Memory B cell (primary cell): ENCODE measurements at places on chromosomes 3 and 15.

DNA sequence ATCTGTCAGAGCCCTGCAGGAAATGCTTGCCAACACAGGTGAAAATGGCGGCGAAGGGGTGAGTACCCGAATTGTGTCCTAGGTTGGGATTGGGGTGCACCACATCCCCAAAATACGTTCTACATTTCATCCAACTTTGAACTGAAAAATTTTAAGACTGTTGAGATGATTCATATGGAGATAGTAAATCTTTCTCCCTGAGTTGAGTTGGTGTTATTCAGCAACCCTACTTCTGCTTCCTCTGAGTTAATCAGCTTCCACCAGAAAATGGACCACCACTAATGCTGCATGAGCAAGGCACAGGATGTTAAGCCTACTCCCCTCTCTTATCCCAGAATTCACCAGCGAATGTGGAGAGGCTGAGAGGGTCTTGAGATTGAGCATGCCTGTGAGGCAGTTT is 192.9 kb downstream of the RYR3 start:
- no peak for DNase-seq

- no peak for DNase-seq
These were observed 34.2 kb downstream of the BCL2L10 start for GRCh38 chr15:52078197-52078875.

DNA sequence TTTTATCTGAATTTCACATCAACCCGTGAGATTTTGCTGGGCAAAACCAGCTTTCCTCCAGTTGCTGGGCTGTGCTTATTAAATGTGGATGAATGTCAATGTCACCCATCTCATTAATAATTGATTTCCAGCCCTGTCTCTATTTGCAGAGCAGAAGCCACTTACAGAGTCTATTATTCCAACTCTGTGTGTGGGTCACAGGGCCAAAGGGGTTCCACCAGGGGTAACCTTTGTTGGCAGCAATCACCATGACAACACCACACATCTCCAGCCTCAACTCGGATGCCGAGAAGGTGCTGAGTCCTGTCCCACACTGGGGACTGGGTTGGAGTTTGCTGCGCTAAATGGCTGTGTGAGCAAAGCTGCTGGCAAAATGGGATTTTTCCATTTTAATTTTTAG is 51.1 kb upstream of the WNT5A start:
- DNase-seq: no peak

DNA sequence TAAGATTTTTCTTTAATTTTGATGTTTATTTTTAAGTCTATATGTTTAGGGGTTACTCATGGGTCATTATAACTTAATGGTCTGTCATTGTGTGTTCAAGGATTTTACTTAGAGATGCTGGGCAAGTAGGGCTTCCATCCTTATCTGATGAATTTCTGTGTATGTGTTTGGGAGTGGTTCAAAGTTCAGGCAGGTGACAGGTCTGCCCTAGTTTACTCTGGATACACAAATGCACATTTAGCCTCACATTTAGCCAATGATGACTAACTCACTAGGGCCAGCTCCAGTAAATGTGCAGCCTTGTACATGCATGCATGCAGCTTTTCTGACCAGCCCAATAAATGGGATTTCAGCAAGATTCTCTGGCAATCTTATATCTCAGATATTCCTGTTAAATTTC is 554.1 kb downstream of the SI start:
- DNase-seq: no peak

- DNase-seq: no peak
These were observed 33.9 kb downstream of the SMAD6 start for GRCh38 chr15:66735909-66736305.

GRCh38 chr15:67097930-67098740 is 32.7 kb downstream of the SMAD3 start:
- no peak for DNase-seq

- no peak for DNase-seq
These were observed 850.8 kb upstream of the ROBO1 start for GRCh38 chr3:80618295-80619256.

GRCh38 chr3:182451871-182452270 is 341.4 kb upstream of the ATP11B start:
- DNase-seq: no peak

DNA sequence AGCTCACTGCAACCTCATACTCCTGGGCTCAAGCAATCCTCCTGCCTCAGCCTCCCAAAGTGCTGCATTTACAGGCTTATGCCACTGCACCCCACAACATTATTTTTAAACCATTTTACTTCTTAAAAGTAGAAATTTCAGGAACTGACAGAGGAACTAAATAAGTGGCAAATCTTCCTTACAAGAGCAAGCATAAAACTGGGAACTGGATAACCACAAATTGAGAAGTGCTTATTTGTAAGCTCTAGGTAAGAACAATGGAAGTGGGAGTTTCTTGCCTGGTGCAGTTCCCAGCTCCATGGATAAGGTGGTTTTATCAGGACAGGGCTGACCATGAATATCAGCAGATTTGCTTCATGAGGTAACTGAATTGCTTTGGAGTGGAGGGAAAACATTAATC is 655.2 kb downstream of the DIPK2A start:
- no peak for DNase-seq

GRCh38 chr15:65184305-65184867 is 756 bp downstream of the CLPX start:
- peak; percentile 43 for DNase-seq

DNA sequence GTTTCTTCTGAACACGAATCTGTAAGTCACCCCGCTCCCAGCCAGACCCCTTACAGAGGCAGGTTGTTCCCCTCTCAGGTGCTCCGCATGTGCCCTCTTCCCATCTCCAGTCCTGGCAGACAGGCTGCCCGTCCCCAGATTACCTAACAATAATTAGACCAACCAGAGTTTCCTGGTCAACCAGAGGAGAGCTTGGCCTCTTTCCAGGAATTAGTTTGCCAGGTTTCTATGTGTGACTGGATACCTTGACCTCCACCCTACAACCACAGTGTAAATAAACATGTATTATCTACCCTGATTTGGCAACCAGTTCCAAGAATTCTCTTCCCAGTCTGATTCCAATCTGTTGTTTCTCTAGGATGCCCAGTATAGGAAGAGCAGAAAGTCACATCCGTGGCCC is 178.0 kb upstream of the UMPS start:
- DNase-seq: no peak

DNA sequence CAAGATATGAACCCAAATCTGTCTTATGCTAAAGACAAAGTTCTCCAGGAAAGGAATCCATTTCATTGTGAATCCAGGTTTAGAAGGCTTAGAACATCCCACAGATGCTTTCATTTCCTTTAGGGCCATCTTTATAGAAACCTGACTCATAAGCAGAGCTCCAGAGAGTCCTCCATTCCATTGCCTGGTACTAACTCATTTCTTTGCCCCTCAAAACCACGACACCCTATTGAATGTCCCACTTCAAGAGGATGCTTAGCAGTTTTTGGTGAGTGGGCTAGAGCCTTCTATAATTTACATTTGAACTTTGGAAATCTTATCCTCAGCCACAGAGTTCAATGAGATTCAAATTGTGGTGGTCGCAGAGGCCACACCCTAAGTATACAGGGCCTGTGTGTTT is 325.0 kb downstream of the NTRK3 start:
- no peak for DNase-seq

DNA sequence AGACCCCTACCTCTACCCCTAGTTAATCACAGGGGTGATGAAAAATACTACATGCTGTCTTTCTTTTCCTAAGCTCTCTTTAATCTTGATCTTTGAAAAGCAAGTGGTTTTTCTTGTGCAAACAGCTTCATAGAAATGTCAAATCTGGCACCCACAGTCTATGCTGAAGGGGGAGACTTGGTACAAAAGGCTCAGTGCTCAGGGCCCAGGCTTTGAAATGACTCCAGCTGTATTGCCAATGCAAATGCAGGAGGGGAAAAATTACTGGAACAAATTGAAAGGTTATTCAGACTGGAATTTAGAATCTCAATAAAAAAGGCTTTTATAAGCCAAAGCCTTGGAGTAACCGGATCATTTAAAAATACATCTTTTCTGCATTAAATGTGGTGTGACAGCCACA is 223.9 kb downstream of the LRTM1 start:
- DNase-seq: no peak

- DNase-seq: no peak
These were observed 6.4 kb downstream of the KPNA1 start for GRCh38 chr3:122508135-122508914.

DNA sequence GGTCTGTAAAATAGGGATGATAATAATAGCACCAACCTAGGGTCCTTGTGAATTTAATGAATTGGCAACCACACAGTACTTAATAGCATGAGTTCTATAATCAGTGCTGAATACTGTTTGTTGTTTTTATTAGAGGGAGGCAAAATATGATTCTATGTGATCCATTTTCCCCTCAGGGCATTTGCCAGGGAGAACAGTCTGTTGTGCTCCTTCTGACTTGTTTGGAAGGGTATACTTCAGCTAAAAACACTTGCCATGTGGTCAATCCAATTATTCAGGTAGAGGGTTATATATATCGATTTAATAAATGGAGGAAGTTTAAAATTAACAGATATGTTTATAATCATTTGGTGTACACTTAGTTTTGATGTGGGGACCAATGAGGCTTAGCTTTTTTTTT is 305.3 kb downstream of the CHST2 start:
- no peak for DNase-seq

GRCh38 chr3:161500068-161500796 is 3.6 kb downstream of the OTOL1 start:
- no peak for DNase-seq

- no peak for DNase-seq
These were observed 171.1 kb downstream of the RORA start for GRCh38 chr15:61057830-61058529.

DNA sequence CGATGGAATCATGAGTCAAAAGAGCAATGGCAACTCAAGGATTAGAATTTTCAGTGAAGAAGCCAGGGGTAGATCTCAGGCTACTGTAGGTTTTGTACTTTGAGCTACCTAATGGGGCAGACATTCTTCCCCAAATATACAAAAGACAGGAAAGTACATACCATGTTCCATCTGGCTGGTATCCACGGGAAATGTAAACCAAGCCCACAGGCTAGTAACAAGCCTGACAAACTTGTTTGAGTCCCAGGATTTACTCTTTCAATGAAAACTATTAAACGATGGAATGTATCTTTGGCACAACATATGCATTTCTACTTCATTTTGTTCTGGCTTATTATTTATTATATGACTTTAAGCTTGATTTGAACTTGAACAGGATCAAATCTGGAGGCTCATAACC is 44.2 kb upstream of the GOLIM4 start:
- no peak for DNase-seq

GRCh38 chr15:78233496-78233895 is 869 bp downstream of the ACSBG1 start:
- no peak for DNase-seq

GRCh38 chr3:108861401-108861800 is 38.8 kb downstream of the TRAT1 start:
- no peak for DNase-seq

DNA sequence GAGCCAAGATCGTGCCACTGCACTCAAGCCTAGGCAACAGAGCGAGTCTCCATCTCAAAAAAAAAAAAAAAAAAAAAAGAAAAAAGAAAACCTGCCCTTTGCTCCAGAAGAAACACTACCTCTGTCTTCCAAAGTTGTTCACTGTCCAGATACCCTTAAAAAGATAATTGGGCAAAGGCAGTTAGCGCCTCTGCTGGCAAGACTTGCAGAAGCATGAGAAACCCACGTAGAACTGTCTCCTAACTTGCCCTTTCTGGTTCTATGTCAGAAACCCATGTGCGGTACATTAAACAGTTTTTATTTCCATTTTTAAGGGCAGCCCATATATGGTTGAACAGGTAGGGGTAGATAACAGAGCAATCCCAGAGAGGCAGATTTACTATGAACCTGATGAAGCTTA is 1026.4 kb downstream of the ROBO2 start:
- DNase-seq: no peak

DNA sequence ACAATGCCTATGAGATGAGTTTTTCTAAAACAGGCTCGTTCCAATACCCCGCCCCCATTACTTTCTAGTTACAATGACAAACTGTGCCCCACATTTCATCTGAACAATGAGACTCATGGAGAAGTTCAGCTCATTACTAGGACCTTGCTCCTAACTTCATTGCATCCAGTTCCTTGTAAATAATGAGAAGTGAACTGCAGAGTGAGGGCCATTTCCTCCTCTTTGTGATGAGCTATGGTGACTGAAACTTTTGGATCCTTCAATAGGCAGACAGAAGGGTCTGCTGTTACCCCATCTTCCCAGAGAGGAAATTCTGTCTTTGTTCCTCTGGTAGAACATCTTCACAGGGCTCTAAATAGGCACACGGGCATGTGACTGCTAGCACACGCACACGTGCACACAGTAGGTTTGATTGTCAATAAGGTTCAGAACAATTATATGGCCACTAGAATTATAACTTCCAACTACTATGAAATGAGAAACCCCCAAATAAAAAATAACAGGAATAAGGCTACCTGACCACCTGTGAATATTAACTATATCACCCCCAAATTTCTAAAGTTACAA is 51.8 kb downstream of the SERP1 start:
- DNase-seq: no peak

DNA sequence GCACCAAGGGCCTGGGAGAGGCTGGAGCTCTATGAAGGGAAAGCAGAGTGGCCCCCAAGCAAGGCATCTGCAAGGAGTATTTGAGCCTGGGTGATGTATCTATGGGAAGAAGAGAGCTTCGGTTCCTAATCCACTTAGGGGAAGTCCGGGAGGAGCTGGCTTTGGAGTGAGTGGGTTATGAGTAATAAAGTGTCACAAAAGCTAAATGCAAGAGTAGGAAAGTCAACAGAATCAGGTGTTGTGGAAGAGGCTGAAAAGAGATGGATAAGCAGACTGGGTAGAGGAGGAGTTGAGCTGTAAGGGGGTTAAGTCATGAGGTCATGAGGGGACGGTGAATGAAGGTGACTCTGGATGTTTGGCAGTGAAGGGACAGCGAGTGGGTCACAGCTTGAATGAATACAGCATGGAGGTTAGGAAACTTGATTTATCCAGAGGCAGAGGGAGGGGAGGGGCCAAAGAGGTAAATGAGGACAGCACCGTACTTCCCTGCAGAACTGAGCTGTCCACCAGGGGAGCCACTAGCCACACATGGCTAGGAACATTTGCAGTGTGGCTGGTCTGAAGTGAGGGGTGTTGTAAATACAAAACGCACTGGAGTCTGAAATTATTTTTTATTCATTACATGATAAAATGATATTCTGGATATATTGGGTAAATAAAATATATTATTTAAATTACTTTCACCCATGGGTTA is 83.3 kb downstream of the ADCY5 start:
- no peak for DNase-seq
